ENCODE measurements at places on chromosomes 6 and 20.

DNA sequence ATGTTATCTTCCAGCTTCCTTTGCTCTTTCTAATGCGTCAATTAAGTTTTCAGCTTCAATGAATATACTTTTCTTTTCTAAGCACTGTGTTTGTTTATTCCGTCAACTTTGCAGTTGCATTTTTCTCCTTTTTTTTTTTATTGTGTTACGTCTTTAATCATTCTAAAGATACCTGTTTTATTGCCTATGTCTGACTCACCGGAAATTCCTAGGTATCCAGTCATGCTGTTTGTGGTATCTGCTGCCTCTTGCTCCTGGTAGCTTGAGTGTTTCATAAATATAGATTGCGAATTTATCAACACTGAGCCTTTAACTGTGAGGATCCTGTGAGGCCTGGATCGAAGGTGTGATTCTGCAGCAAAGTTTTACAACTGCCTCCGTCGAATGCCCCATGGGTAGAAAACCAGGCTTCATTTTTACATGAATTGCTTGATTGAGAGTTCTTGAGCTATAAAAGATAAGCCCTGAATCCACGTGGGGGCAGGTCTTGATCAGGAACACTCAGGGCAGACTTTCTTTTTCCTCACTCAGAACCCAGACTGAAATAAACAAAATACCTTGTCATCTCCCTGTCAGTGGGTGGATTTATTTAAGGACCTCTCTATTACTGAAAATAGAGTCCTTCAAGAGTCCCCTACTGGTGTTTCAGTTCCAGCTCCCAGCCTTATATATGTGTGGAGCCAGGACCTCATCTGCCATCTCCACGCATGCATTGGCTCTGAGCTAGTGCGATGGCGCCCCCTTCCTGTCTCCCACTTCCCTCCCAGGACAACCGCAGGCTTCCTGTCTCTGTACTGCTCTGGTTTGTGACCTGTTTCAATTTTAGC is 60.1 kb upstream of the LRRC1 start:
- DNase-seq = no peak

GRCh38 chr6:31730631-31731086 is 1.6 kb upstream of the DDAH2 start:
- DNase-seq = no peak

DNA sequence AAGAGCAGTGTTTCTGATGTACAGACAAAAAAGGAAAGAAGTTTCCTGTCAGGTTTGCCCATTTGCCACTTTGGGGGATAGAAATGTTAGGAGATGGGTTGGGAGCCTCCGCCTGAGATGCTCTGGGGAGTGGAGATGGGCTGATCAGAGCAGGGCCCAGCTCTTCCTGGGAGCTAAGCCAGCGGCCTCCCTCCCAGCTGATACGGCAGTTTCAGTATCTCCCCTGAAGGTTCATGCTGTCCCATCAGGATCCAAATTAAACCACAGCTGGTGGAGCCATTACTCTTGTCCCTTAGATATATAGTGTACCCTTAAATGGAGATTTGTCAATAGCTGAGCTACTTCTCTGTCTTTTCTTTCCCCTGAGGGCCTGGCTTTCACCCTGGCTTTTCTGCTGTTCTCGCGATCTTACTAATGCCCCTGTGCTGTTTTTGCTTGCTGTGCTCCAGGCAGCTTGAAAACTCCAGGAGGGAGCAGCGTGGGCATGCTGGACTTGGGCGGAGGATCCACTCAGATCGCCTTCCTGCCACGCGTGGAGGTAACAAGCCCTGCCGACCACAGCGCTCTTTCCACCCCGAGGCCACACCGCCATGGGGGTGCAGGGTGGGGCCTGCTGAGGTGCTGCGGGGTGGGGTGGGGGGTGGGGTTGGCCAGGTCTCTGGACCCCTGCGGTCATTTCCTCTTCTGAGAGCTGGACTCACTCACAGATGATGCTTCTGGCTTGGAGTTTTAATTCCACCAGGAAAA is 20.9 kb downstream of the ENTPD6 start:
- DNase-seq = no peak

DNA sequence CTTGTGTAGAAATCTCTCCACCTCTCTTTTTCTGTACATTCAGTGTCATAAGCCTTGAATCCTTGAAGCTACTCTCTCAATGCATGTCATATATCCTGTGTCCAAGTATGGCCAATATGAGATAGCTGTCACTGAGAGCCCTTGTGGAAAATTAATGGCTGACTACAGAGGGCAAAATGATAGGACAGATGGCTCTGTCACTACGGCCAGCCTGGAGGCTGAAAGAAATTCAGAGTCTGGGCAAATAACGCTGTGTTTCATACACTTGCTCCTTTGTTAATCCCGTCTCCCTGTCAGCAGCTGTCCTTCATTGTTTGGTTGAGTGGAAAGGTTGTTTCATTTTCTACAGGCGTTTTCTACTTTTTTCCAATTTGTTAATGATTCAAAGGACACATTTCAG is 70.4 kb upstream of the VGLL2 start:
- DNase-seq = no peak

GRCh38 chr20:51939259-51939585 is 136.9 kb upstream of the SALL4 start:
- DNase-seq = no peak

Data from amygdala (tissue), 56 donors.